ENCODE measurements at places on chromosomes 16 and 17. TPM values are rescaled to one million over a fixed set of nuclear protein-coding genes. Genes with fewer than 3 reads are reported as not detected.

- no peaks in the 10 kb centered on the region for H3K27me3 ChIP-seq
- H3K4me1 ChIP-seq, result no peaks in the 10 kb centered on the region
- no peak for DNase-seq
- H3K4me3 ChIP-seq, result no peak overlapping the region
- H3K27ac ChIP-seq, result no peak overlapping the region
Measured at GRCh38 chr16:6964679-6965078, 368.0 kb upstream of the RBFOX1 start.

DNA sequence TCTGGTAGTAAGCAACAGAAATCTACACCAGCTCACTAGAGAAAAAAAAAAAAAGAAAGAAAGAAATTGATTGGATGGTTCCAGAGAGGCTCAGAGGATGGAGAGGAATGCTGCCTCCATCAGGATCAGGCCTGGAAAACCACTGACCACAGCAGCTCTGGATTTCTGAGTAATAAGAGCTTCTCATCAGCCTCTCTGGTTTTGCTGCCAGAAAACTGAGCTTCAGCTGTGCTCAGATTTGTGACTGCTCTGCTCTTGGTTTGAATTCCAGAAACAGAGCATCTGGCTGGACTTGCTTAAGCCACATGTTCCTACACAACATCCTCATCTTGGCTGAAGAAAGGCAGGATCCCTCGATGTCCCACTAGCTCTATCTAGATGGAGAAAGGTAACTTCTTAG is 25.9 kb downstream of the IRX6 start:
- H3K4me3 ChIP-seq, result no peak overlapping the region
- H3K36me3 ChIP-seq, result no peaks in the 10 kb centered on the region
- no peak overlapping the region for H3K27ac ChIP-seq
- no peaks in the 10 kb centered on the region for H3K27me3 ChIP-seq

DNA sequence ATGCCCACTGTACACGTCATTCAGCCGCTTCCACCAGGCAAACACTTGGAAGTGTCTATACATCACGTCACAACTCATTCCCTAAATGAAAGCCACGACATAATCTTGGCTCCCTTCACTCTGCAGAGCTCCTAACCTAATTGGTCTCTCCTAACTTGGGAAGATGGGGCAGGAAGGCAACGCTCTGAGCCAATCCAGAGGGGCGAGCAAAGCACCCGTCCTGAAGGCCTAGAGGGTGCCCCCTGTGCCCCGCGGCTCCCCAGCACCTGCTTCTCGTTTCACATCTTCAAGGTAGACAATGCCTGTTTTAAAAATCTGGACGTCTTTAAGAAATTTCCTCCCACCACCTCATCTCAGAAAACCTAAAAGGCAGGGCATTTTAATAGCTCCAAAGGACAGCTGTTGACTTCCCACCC is 1.0 kb downstream of the CSNK2A2 start:
- DNase-seq, result no peak
- peaks cover 42% of the 10 kb centered on the region for H3K36me3 ChIP-seq
- peaks cover 2% of the 10 kb centered on the region for H3K27me3 ChIP-seq

DNA sequence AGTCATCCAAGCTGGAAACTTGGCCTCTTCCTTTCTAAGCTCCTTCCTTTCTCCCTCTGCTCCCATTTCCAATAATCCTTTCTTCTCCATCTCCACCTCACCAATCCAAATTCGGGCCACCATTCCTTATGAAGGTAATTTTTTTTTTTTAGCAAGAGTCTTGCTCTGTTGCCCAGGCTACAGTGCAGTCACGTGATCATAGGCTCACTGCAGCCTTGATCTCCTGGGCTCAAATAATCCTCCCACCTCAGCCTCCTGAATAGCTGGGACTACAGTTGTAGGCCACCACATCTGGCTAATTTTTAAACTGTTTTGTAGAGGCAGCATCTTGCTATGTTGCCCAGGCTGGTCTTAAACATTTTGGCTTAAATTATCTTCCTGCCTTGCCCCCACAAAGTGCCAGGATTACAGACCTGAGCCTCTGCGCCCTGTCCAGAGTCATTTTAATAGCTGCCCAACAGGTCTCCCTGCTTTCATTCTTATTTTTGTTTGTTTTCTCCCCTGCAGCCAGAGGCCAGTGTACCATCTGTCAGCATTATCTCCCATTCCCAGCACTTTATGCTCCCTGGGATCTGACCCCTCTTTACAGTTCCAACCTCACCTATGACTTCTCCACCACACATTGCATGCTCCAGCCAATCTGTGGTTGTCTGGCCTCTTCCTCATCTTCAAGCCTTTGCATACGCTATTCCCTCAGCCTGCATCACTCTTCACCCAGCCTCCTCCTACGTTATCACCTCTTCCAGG is 2.3 kb upstream of the GP2 start:
- H3K4me3 ChIP-seq, result no peak overlapping the region
- H3K36me3 ChIP-seq, result no peaks in the 10 kb centered on the region
- DNase-seq, result no peak
- H3K27ac ChIP-seq, result no peak overlapping the region

DNA sequence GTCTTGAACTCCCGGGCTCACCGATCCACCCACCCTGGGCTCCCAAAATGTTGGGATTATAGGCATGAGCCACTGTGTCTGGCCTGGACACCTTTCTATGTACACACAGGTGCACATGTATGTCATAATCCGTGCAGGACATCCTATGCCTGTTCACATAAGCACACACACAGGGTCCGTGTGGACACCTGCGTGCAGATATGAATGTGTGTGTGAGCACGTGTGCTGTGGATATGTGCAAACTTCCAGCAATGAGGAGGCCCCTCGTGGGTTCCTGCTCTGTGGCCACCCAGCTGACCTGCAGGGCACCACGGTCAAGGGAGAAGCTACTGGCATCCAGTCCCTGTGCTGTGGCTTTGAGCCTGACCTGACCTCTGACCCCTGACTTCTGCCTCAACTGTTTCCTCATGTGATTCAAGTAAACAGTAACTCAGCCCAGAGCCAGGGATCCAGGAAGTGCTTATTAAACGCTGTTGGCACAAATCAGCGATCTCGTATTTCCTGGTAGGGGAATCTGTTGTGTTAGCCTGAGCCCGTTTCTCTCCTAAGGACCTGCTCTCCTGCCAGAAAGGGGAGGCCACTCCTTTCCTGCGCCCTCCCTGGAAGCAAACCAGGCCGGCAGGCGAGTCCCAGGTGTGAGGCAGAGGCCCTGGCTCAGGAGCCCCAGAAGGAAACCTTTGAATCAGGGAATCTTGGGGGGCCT is 6.5 kb downstream of the CPNE7 start:
- no peaks in the 10 kb centered on the region for H3K36me3 ChIP-seq
- H3K27me3 ChIP-seq, result peaks cover 31% of the 10 kb centered on the region
- H3K4me1 ChIP-seq, result peaks cover 39% of the 10 kb centered on the region
- no peak overlapping the region for H3K27ac ChIP-seq

GRCh38 chr17:72434991-72435618 is 314.3 kb downstream of the SOX9 start:
- no peaks in the 10 kb centered on the region for H3K36me3 ChIP-seq
- peaks cover 96% of the 10 kb centered on the region for H3K4me1 ChIP-seq
- no peak for DNase-seq
- no peaks in the 10 kb centered on the region for H3K27me3 ChIP-seq

DNA sequence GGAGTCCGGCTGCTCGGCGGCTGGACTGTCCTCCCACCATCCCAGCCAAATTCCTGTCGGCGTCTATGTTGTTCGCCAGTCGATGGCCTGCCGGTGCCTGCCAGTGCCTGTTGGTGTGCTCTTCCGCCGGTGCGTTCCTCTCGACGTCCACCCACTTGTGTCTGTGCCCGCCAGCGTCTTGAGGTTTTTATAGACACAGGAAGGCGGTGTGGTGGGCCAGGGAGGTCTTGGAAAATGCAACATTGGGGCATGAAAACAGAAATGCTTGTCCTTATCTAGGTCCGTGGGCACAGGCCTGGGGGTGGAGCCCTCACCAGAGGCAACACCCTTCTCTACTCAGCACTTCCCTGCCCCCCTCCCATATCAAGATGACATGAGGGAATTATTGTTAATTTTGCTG is 167.8 kb downstream of the IRF8 start:
- no peak for DNase-seq
- no peak overlapping the region for H3K27ac ChIP-seq
- H3K4me3 ChIP-seq, result no peak overlapping the region
- H3K4me1 ChIP-seq, result no peaks in the 10 kb centered on the region
- H3K27me3 ChIP-seq, result peaks cover 3% of the 10 kb centered on the region

DNA sequence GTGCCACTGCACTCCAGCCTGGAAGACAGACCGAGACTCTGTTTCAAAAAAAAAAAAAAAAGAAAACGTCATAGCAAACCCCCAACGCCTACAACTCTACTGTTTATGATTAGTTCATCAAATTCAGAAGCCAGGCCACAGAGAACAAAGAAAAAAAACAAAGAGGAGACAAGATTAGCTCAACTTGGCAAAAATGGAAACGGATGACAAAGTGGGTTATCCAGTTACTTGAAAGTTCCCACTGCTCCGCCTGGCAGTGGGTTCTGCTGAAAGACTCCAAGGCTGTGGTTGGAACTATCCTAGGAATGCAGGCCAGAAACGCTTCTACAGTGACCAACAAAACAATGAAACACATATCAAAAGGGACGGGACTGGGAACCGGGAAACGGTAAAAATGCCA is 53.1 kb downstream of the MRM3 start:
- peak; percentile 47 for DNase-seq
- no peak overlapping the region for H3K27ac ChIP-seq
- H3K36me3 ChIP-seq, result peaks cover 1% of the 10 kb centered on the region
- no peaks in the 10 kb centered on the region for H3K4me1 ChIP-seq
- H3K4me3 ChIP-seq, result no peak overlapping the region

- no peak for DNase-seq
- peaks cover 22% of the 10 kb centered on the region for H3K4me1 ChIP-seq
- H3K36me3 ChIP-seq, result no peaks in the 10 kb centered on the region
- H3K4me3 ChIP-seq, result no peak overlapping the region
- H3K27me3 ChIP-seq, result peaks cover 16% of the 10 kb centered on the region
Measured at GRCh38 chr17:41651625-41652460, 27.5 kb upstream of the KRT17 start.

- no peaks in the 10 kb centered on the region for H3K36me3 ChIP-seq
- DNase-seq, result no peak
- no peak overlapping the region for H3K27ac ChIP-seq
- H3K27me3 ChIP-seq, result no peaks in the 10 kb centered on the region
Measured at GRCh38 chr16:59535298-59535697, 801.2 kb upstream of the GOT2 start.

DNA sequence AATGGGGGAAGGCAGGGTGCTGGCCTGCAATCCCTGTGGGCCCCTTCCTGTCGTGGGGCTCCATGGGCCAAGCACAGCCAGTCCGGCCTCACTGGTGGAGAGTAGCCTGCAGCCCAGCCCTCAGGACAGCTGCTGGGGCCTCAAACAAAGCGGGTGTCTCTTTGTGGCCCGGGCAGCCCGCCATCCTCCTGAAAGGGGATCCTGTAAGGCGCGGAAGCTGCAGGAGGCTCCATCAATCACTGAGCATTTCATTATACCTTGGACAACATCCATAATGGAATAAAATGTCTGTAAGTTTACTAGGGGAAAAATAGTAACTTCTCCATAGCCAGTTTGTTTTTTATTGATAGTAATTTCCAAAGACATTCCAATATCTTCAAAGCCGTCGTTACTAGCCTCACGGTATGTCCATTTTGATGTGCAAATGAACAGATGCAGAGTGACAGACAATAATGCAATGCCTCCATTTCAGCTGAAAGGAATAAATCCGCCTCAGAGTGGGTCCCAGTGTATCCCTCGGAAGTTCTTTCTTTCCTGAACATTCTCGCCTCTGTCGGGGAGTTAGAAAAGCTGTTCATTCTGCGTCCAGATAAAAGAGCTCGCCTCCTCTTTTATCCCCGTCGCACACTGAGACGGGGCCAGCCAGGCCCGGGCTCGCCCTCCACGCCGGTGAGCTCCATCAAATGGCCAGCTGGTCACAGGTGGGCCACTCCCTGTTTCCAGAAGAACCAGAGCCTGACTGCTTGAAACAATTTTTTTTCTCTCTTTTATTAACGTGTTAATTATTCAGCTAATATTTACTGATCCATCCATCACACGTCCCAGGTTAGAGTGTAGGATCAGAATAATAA is 14.4 kb downstream of the WSCD1 start:
- no peaks in the 10 kb centered on the region for H3K36me3 ChIP-seq
- DNase-seq, result no peak
- H3K27ac ChIP-seq, result no peak overlapping the region
- H3K4me3 ChIP-seq, result no peak overlapping the region

DNA sequence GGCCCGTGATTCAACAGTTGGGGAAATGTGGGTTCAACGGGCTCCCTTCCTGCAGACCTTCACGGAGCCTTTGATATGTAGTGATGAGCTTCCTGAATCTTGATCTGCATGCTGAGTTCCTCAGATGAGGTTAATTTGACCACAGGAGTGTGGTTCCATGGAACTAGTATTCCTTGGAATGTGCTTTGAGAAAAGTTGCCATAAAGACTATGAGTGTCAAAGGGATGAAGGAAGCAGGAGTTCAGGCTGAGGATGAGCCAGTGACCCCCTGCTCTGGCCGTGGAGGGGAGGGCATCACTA is 229.2 kb downstream of the MSI2 start:
- H3K27me3 ChIP-seq, result no peaks in the 10 kb centered on the region
- H3K36me3 ChIP-seq, result peaks cover 6% of the 10 kb centered on the region
- H3K4me1 ChIP-seq, result peaks cover 9% of the 10 kb centered on the region
- no peak for DNase-seq
- H3K4me3 ChIP-seq, result no peak overlapping the region

- H3K27ac ChIP-seq, result no peak overlapping the region
- DNase-seq, result no peak
- H3K27me3 ChIP-seq, result no peaks in the 10 kb centered on the region
Measured at GRCh38 chr17:7512105-7512504, 27.9 kb downstream of the POLR2A start.

GRCh38 chr16:86960266-86960665 is 356.9 kb downstream of the C16orf95 start:
- no peak overlapping the region for H3K27ac ChIP-seq
- no peaks in the 10 kb centered on the region for H3K4me1 ChIP-seq
- no peaks in the 10 kb centered on the region for H3K36me3 ChIP-seq
- H3K4me3 ChIP-seq, result no peak overlapping the region
- peaks cover 69% of the 10 kb centered on the region for H3K27me3 ChIP-seq

- H3K27me3 ChIP-seq, result no peaks in the 10 kb centered on the region
- no peaks in the 10 kb centered on the region for H3K36me3 ChIP-seq
Measured at GRCh38 chr16:82943371-82943770, 316.6 kb downstream of the CDH13 start.

GRCh38 chr16:75298267-75298666 is 46.8 kb upstream of the BCAR1 start:
- H3K27me3 ChIP-seq, result no peaks in the 10 kb centered on the region
- H3K4me3 ChIP-seq, result no peak overlapping the region
- H3K4me1 ChIP-seq, result peaks cover 15% of the 10 kb centered on the region
- no peak for DNase-seq
- H3K27ac ChIP-seq, result peak overlapping the region; percentile 25
- peaks cover 90% of the 10 kb centered on the region for H3K36me3 ChIP-seq

WSCD1 gene
- total RNA-seq, result 2.2 TPM

CDH11 gene
- total RNA-seq, result not detected

SLC47A2 gene
- total RNA-seq, result not detected

SHISA6 gene
- not detected for total RNA-seq

PSMD3 gene
- 114 TPM for total RNA-seq

KRT27 gene
- not detected for total RNA-seq

TAF1C gene
- total RNA-seq, result 8.3 TPM

GUCY2D gene
- total RNA-seq, result not detected

TNP2 gene
- total RNA-seq, result not detected

FGF11 gene
- total RNA-seq, result 0.20 TPM

TNS4 gene
- 0.58 TPM for total RNA-seq

VAT1L gene
- not detected for total RNA-seq

CCT6B gene
- total RNA-seq, result 1.4 TPM

EFNB3 gene
- not detected for total RNA-seq

All from HepG2 (cell line).